Mucosa of gallbladder (tissue), 1 donor: ENCODE measurements at places on chromosomes 7 and 10. TPM values are rescaled to one million over a fixed set of nuclear protein-coding genes. Genes with fewer than 3 reads are reported as not detected.

The GPER1 gene
- 4.7 TPM for total RNA-seq

DNA sequence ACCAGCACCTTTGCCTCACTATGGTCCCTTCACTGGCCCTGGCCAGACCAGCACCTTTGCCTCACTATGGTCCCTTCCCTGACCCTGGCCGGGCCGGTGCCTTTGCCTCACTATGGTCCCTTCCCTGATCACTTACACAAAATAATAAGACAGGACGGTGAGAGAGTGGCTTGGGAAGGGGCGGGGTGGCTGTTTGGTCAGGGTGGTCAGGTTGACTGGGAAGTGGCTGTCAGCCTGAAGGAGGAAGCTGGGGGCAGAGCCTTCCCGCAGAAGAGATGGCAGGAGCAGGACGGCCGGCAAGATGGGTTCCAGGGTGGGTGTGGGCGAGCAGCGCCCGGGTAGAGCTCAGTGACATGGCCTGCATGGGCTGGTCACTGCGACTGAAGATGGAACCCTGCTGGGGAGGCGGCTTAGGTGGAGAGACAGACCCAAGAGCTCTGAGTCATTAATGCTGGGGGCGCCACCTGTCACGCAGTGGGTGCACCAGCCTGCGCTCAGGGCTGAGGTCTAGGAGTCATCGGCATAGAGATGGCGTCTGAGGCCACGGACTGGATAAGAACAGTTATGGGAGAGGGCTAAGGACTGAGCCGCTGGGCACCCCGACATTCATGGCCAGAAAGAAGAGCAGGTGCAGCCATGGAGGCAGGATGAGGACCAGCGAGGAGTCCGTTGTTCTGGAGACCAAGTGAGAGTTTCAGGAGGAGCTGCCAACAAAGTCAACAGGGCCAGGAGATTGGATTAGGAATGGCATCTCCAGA is 91.8 kb downstream of the CHST15 start:
- DNase-seq: peak; percentile 8

- no peak for DNase-seq
These were observed 421.9 kb upstream of the GALNT17 start for GRCh38 chr7:70710011-70710480.

The CALHM1 gene
- not detected for total RNA-seq

- no peak for DNase-seq
These were observed 307.7 kb downstream of the MDFIC start for GRCh38 chr7:115229401-115230105.

DNA sequence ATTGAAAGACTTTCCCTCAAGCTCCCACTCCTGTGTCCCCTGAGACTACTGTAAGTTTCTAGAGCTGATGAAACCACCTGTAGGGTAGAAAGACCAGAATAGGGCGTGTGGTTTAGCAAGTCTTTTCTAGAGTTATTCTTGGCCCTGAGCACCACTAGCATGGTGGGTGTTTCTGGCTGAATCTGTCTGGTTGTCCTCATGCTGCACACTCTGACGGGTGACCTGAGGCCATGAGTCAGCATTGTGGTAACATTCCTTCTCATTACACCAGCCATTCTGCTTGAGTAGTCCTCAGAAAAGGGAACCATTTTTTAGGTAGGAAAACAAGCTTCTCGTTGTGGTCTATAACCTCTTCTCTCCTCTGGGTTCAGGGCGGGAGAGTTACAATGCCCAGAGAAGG is 250.3 kb downstream of the SNX13 start:
- no peak for DNase-seq

The SYNPO2L gene
- 0.49 TPM for total RNA-seq

- DNase-seq: no peak
These were observed 21.6 kb downstream of the JCAD start for GRCh38 chr10:30037620-30038336.

GRCh38 chr7:107934991-107935770 is 44.2 kb downstream of the DLD start:
- no peak for DNase-seq

The BAIAP2L1 gene
- 55.8 TPM for total RNA-seq

- DNase-seq: no peak
These were observed 24.8 kb downstream of the DUSP5 start for GRCh38 chr10:110522365-110522988.

DNA sequence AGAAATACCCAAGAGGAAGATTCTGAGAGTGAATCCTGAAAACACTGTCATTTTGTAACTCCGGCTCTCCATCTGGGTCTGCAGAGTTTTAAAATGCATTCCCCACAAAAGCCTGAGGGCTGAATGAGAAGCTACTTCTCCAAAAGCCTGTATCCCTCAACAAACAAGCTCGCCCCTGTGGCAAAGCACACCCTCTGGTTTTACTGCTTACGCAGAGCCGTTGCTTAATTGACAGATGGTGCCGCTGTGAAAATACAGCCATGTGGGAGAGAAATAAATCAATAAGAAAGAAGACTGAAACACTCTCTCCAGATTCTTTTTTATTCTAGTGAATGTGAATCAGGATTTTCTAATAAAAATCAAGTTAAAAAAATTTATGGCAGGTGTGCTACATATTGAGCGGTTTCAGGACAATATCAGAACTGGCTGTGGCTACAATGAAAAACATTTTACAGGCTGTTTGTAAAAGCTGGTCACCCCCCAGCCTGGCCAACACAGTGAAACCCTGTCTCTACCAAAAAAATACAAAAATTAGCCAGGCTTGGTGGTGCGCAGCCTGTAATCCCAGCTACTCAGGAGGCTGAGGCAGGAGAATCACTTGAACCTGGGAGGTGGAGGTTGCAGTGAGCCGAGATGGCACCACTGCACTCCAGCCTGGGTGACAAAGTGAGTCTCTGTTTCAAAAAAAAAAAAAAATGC is 32.5 kb downstream of the C7orf33 start:
- no peak for DNase-seq
